ENCODE measurements at places on chromosomes 13 and 19.
A peak's percentile ranks its signal among the peaks of the same experiment; 100 is the strongest.

- peak; percentile 49 for DNase-seq
These were observed 29.4 kb upstream of the PTPRS start for GRCh38 chr19:5369962-5370367.

- no peak for DNase-seq
These were observed 375.1 kb downstream of the KLF5 start for GRCh38 chr13:73433890-73434289.

GRCh38 chr13:82657471-82657870, 1224.8 kb downstream of the SLITRK1 start:
- DNase-seq = no peak

DNA sequence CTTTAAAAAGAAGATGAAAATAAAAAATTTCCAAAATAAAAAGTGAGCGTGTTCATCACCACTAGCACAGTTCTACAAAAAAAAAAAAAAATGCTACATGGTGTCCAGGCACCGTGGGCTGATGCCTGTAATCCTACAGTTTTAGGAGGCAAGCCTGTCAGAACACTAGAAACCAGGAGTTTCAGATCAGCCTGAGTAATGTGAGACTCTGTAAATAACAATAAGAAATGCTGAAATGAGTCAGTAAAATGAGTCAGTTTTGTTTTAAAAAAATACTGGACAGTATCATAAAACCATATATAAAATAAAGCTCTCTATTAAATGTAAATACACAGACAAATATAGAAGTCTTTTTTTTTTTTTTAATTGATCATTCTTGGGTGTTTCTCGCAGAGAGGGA, 30.0 kb downstream of the ZNF91 start:
- DNase-seq = no peak

DNA sequence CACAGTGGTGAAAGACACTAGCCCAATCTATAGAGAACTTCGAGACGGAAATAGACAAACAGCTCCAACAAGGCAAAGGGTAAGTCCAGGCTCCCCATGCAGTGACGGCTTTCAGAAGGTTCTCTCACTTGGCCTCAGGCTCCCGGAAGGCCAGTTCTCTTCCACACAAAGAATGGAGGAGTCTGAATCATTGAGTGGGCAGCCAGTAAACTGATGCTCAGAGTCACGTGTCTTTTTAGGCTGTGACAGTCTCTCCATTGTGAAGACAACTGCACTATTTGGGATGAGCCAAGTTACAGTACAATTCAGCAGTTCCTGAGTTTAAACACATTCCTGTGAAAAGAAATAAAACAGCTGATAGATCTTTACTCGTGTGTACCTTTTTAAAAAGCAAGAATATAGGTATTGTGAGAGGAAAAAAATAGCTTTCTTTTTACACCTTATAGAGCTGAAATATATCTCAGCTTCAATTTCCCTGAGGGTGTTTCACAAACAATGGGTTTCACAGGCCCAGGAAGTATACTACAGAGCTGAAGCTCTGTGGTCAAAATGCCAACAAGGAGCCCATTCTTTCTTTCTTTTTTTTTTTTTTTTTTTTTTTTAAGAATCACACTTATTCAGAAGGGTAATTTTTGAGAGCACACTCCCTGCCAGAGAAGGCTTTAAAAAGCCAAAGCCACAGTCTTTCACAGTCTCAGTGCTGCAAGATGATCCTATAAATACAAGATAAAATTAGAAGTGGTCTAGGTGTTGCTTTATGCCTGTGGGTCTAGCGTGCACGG, 135.1 kb downstream of the FREM2 start:
- no peak for DNase-seq

DNA sequence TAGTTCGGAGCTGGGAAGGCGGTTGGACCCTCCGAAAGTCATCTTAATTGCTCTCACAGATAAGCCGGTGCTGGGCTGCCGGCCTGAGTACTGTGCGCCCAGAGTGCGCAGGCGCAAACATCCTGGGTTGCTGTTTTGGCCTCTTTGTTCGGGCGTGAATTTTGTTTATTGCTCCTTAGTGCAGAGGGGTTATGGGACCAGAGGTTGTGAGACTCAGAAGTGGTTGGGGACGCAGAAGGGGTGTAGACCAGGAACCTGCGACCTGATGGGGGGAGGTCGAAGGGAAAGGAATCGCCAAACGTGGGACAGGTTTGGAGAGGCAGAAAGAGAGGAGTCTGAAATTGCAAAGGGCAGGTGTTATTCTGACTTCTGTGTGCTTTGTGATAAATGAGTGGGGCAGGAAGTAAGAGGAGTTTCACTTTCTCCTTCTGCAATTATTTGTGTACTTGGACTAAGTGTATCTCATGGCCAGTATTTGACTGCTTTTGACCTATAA, 607 bp upstream of the ZNF566 start:
- peak; percentile 61 for DNase-seq

DNA sequence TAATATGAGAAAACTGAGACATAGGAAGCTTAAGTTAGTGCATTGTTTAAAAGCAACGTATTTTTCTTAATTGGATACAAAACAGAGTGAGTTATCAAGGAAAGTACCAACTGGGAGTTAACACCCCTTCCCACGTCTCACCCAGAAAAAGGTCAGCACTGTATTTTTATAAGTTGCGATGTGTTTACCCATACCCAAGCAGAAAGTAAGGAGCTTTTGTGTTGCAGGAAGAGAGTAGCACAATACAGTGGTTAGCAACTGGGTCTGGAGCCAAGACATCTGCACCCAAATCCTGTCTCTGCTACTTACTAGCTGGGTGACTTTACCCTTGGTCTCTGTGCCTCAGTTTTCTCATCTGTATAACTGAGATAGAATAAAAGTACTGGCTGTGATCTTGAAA, 34.3 kb downstream of the FAM216B start:
- no peak for DNase-seq

- no peak for DNase-seq
These were observed 168.3 kb downstream of the PCDH20 start for GRCh38 chr13:61247149-61247936.

DNA sequence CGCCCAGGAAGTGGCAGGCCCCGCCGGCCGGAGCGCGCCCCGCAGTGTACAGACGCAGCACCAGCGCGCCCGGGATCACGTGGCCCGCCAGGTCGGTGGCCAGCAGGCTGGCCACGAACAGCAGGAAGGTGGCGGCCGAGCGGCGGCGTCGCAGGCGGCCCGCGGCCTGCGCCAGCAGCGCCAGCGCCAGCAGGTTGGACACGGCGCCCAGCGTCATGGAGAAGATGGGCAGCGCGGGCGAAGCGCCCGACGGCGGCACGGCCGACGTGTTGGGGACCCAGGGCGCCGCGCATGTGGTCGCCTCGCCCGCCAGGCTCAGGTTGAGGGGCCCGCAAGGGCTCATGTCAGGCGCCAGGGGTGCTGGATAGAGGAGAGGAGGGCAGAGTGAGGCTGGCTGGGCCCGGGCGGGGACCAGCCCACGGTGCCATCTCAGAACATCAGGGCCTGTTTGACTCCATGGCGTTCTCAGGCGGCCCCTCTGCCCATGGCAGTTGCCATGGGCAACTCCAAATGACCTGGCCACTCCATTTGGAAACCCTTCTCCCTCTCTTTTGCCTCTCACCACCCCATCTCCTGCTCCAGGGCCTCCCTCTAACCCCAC, 1.1 kb downstream of the PTGER1 start:
- DNase-seq = no peak

DNA sequence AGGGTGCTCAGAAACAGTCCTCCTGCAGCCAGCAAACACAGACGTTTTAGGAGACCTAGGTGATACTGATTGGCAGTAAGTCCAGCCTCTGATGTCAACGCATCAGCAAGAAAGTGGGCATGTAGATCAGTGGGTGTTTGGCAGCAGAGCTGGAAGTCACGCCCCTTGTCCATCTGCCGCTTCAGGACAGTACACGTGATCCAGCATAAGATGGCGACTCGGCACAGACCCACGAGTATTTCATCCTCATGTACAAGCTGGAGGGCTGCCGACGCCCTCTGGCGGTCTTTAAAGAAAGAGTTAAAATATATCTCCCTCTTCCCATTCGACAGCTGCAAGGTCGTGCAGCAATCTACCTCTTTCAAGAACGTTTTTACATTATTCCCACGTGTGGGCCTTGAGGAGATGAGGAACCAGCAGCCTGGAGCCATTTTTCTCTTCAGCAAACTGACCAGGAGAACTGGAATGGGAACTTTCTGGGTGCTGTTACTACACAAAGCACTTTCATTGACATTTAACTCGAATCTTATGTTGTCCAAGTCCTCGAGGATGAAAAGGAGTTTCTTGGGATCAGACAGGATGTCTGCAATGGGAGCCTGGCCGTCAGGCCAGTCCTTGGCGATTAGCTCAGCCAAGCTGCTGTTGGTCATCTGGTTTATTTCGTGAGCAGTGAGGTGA, 22.3 kb downstream of the NLRP11 start:
- peak; percentile 24 for DNase-seq

DNA sequence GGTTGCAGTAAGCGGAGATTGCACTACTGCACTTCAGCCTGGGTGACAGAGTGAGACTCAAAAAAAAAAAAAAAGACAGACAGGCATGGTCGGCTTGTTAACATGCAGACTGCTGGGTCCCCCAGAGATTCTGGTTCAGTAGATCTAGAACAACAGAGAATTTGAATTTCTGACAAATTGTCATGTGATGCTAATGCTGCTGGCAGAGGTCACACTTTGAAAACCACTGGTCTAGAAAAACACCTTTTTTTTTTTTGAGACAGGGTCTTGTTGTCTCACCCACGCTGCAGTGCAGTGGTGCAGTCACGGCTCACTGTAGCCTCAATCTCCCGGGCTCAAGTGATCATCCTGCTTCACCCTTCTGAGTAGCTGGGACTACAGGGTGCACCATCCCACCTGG, 7.7 kb upstream of the LRFN3 start:
- no peak for DNase-seq

DNA sequence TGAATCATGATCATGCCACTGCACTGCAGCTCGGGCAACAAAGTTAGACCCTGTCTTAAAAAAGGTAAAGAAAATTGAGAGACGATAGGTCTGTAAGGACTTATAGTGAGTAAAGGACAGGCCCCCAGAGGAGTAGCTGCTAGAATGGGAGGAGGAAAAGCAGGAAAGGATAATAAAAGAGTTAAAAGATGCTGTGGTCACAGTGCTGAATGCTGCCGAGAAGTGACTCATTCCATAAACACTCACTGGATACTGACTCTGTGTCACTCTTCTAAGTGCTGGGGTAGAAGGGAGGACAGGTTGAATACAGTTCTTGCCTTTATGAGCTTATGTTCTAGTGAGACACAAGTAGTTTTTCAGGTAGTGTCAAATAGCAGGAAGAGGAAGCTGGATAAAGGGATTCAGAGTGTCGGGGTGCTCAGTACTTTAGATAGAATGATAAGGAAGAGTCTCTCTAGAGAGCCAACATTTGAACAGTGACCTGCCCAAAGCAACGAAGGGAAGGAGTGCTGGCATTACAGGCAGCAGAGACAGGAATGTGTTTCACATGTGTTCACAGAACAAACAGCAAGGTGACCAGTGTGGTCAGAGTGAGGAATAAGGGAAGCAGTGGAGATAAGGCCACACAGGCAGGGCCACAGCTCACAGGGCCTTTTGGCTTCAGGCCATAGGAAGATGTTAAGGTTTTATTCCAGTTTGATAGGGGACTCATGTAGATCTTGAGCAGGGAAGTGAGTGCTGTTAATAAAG, 1240.5 kb downstream of the UQCRFS1 start:
- DNase-seq = no peak

DNA sequence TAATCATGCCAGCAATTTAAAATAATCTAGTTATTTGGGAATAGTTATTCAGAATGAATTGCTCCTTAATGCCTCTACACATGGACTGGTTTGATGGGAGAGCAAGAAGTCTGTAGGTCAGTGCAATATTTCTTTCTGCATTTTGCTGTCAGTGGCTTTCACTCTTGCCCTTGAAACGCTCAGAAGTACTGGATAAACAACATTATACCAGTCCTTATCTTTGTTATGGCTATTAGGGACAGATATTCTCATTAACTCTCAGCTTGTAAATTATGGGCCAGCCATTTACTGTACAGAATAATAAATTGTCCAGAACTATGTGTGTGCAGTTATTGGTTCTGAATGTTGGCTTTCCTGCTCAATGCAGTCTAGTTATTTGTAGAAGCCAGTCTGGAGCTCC, 224.4 kb downstream of the OXGR1 start:
- no peak for DNase-seq

DNA sequence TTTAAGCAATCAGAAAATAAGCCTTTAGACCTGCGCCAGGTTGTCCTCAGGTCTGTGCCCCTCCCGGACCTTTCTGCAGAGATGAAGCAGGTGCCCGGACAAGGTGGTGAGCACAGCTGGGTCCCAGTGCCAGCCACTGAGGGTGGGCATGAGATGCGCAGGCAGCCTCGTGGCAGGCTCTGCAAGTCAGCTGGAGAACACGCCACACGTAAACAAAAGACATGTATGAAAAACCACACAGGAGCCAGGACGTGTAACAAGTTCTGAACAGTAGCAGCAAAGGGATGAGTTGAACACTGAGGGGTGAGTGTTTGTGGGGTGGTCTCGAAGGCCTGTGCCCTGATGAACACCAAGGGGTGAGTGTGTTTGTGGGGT, 68.8 kb upstream of the MCF2L start:
- no peak for DNase-seq

- DNase-seq = no peak
These were observed 435.3 kb upstream of the HTR2A start for GRCh38 chr13:47332149-47332548.

- no peak for DNase-seq
These were observed 68.3 kb upstream of the DACH1 start for GRCh38 chr13:71935166-71935840.

GRCh38 chr19:38684078-38684861, 36.8 kb downstream of the ACTN4 start:
- DNase-seq = no peak

- no peak for DNase-seq
These were observed 127.4 kb downstream of the SLITRK5 start for GRCh38 chr13:87798536-87798935.
